Upper lobe of left lung (tissue), 6 donors: ENCODE measurements at places on chromosomes 6 and 20.
A peak's percentile ranks its signal among the peaks of the same experiment; 100 is the strongest.

DNA sequence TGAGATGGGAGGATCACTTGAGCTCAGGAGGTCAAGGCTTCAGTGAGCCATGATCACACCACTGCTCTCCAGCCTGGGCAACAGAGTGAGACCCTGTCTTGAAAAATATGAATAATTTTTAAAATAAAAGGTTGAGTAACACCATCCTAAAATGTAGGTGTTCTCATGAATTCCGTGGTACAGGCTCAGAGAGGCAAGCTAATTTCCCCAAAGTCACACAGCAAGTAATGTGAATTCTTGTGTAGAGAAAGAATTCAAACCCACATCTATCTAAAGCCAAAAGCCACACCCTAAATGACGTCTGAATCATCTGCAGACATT is 80.5 kb downstream of the ZNF217 start:
- no peak for DNase-seq

DNA sequence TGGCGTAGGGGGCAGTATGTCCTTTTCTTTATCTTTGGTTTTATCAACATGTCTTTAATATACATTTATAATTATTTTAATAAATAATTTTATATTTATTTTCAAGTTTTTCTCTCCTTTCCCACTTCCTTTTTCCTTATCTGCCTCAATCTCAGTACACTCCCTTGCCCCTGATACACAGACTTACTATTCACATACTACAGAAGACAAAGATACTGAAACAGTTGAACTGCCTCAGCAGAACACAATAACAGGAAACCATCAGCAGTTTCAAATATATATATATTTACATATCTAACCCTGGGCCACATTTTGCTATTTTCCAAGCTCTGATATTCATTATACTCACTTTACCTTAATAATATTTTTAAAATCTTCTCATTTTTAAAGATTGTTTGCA is 19.8 kb downstream of the IBTK start:
- DNase-seq: no peak

GRCh38 chr6:131255434-131255833 is 120.2 kb downstream of the AKAP7 start:
- no peak for DNase-seq

GRCh38 chr20:51382986-51383821 is 159.3 kb downstream of the NFATC2 start:
- DNase-seq: peak; percentile 50

- DNase-seq: no peak
Observed at GRCh38 chr20:32680544-32681174, 6.9 kb upstream of the C20orf203 start.

DNA sequence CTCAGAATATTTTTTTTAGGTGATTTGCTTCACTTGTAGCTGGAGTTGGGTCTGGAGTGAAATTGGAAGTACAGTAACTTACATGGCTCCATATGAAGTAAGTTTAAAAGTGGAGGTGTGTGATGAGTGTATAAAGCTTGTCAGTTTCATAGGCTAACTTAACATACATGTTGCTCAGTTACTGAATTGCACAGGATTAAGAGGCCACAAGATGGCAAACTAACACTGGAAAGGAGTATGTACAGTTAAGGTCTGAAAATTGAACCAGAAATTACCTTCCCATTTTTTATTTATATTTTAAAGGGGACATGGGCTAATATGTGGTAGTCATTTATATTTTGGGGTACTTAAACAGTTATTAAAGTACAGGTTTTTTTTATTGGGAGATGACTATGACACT is 45.3 kb upstream of the SMIM8 start:
- DNase-seq: no peak
